ENCODE measurements at places on chromosomes 1 and 21.

GRCh38 chr1:72777918-72778317 is 495.6 kb upstream of the NEGR1 start:
- no peak for DNase-seq

DNA sequence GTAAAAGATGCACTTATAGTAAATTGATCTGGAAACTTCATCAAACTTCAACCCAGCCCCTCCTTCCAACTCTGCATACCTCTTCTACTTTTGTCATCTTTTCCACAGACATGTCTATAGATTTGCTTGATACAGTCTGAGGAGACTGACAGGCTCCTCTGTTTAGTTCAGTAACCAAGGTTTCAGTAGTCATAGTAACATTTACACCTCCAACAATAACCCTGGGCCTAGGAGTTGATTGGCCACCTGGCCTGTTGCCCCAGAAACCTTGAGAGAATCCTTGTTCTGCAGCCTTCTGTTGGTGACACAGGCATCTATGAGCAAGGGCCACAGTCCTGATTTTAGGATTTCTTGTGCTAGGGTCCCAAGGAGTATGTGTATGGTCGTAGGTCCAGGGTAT is at the start of gene CFAP141:
Gene CFAP141, minus strand, starts transcription at position 138 of the 400 bp plus-strand sequence. Its CDS starts 26 bp downstream, at position 112.
- DNase-seq, result no peak

GRCh38 chr1:4108331-4108730 is 208.3 kb upstream of the C1orf174 start:
- DNase-seq, result no peak

- no peak for DNase-seq
Measured at GRCh38 chr1:62746086-62746808, 37.7 kb upstream of the ATG4C start.

DNA sequence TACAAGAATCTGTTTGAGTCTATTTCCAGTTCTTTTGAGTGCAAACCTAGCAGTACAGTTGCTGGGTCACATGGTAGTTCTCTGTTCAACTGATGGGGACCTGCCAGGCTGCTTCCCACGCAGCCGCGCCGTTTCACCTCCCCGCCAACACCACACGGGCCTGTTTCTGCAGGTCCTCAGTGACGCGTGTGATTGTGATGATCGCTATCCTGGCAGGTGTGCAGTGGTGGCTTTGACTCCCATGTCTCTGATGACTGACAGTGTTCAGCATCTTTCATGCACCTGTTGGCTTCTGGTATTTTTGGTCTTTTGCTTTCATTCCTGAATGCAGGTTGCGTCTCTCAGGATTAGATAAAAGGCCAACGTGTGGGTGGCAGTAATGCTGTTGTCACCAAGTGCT is 41.6 kb downstream of the FAAP20 start:
- no peak for DNase-seq

DNA sequence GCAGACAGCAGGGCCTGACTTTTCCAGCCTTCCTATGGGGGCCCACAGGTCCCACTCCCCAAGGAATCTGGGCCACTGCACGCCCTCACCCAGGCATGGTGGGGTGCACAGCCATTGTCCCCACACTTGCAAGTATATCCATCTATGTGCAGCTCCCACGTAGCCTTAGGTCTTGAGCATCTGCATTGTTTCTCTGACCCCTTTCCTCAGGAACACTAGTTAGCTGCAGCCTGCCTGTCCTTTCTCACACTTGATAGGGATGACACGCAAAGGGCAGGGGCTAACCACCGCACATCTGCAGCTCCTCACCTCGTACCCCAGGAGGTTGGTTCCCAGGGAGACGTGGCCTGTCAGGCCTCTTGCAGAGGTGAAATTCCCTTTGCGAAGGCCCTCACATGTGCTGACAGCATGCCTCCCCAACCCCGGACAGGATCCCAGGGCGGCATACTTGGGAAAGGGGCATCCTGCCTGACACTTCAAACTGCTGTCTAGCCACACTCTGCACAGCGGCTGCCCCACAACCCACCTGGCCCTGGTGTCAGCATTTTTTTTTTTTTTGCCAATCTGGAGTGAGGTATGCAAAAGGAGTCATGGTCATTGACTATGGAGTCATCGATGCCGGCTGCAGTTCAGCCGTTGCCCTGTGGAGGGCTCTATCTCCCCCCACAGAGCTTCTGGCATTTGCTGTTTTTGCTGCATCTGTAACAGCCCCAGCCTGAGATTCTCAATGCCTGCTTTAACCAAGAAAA is 5.0 kb downstream of the JMJD4 start:
- peak; percentile 20 for DNase-seq

GRCh38 chr1:111987502-111987901 is 2.0 kb downstream of the KCND3 start:
- no peak for DNase-seq

- DNase-seq, result peak; percentile 1
Measured at GRCh38 chr1:112172294-112172882, 182.9 kb upstream of the KCND3 start.

- DNase-seq, result peak; percentile 12
Measured at GRCh38 chr1:180156201-180156600, 1.5 kb downstream of the QSOX1 start.

DNA sequence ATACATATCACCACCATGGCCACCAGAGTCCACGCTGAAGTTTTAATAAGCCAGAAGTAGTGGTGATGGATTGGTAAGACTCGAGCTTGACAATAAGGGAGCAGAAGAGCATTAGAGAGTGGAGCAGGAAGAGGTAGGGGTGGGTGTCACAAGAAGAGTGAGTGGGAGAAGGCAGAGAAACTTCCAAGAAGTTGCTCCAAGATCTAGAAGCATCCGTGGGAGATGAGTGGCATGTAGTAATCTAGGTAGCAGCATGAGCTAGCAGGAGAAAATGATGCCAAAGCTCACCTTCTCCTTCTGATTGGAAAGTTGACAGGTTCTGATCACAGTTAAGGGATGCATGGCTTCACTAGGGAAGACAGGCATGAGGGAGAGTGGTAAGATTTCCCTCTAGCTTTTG is 49.2 kb downstream of the PLXNA2 start:
- no peak for DNase-seq

GRCh38 chr1:236350308-236350707 is 43.8 kb upstream of the EDARADD start:
- DNase-seq, result no peak

DNA sequence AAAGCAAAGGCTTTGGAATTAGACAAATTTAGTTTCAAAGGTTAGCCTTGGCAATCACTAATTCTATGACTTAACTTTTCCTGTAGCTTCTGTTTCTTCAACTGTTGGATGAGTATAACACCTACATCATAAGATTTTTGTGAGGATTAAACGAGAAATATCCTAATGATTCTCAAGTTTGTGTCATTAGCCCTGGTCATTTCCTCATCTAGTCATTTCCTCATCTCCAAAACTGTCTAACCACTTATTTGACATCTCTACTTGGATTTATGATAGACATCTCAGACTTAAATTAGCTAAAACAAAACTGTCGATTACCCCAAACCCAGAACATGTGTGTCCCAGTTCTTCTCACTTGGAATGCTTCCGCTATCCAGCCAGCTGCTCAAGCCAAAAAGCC is 80.2 kb upstream of the CHODL start:
- no peak for DNase-seq

- DNase-seq, result no peak
Measured at GRCh38 chr1:12371053-12371452, 141.2 kb downstream of the VPS13D start.

GRCh38 chr1:10338047-10338446 is 60.8 kb upstream of the PGD start:
- no peak for DNase-seq

DNA sequence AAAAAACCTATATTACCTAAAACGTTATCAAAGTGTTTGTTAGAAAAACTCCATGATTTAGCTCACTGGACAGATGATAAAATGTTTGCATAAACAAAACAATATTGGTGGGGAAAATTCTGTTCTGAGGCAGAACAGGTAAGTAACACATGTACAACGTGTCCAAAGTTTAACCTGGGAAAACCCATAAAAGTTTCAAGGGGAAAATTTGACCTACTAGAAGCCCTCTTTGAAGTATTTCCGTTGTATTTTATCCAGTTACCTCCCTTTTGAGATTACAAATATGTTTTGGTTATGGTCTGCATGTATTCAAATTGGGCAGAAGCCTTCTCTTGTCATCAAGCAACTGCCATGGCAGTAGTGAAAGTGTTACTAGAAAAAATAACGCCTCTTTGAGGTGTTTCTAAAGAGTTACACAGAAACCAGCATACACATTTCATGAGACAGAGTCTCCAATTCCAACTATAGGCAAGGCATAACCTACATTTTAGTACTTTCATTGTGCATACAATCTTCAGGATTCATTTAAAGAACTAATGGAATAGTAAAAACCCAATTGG is 58.0 kb upstream of the PDC start:
- no peak for DNase-seq

GRCh38 chr1:232481091-232481490 is 148.8 kb downstream of the SIPA1L2 start:
- no peak for DNase-seq

- DNase-seq, result no peak
Measured at GRCh38 chr1:182742780-182743179, 46.8 kb upstream of the NPL start.

DNA sequence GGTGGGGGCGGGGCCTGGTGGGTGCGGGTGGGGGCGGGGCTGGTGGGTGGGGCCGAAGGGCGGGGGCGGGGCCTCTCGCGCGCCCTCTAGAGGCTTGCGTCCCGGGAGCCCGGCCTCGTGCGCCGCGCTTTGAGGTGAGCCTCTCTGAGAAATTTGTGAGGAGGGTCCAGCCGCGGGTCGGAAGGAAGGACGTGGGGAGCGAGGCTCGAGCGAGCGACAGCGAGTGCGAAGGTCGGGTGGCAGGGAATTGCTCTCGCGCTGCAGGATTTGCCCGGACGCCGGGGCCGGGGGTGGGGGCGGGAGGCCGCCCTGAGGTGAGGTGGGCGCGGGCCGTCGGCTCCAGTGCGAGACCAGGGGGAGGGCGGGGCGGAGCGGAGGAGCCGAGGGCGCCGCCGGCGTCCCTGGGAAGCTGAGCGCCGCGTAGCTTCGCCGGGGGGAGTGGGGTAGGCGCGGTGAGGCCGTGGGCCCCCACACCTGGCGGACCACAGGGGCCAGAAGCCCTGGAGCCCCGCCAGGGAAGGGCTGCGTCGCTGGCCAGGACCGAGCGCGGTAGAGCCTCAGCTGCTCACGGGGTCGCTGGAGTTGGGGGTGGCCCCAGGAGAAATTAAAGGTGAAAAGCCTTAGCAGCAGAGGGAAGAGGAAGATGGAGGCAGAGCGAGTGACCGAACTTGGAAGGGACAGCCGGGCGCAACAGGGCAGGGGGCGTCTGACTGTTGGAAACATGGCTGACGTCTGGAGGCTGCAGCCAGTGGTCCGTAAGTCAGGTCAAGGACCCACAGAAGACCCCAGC is 754 bp upstream of the LSS start:
- DNase-seq, result peak; percentile 78

DNA sequence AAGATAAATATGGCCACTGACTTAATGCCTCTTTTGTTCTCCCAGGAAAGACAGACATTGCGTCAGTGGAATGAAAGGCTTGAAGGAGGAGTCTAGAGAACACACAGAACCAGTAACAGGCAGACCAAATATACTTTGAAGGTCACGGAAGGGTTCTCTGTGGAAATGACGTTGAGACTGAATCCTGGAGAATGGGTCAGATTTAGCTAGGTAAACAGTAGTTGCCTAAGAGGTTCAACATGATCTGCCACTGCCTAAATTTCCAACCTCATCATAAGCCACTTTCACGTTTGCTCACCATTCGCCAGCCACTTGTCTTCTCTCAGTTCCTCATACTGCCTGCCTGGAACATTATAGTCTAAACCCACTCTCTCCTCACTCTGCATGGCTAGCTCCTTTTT is 20.5 kb downstream of the PLA2G4A start:
- no peak for DNase-seq

GRCh38 chr1:7406641-7407543 is 364.2 kb upstream of the VAMP3 start:
- no peak for DNase-seq

DNA sequence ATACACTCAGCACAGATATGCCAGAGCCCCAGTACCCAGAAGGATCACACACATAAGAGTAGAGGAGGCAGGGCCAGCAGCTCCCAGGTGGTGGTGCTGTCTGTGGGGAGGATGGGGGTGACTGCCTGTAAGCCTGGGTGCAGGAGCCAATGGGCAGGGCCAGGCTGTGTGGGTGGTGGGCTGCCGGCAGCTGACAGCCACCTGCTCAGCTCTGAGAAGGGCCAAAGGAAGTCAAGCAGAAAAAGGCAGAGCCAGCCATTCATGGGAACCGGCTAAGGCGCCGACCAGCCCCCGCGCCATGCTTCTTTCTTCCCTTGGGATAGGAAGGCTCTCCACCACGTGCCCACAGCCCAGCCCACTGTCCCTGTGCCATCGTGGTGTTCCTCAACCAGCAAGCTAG is 14.1 kb downstream of the PIK3C2B start:
- no peak for DNase-seq

GRCh38 chr1:232699814-232700213 is 69.9 kb upstream of the SIPA1L2 start:
- no peak for DNase-seq

GRCh38 chr1:214472364-214472763 is 79.0 kb downstream of the PTPN14 start:
- DNase-seq, result no peak

DNA sequence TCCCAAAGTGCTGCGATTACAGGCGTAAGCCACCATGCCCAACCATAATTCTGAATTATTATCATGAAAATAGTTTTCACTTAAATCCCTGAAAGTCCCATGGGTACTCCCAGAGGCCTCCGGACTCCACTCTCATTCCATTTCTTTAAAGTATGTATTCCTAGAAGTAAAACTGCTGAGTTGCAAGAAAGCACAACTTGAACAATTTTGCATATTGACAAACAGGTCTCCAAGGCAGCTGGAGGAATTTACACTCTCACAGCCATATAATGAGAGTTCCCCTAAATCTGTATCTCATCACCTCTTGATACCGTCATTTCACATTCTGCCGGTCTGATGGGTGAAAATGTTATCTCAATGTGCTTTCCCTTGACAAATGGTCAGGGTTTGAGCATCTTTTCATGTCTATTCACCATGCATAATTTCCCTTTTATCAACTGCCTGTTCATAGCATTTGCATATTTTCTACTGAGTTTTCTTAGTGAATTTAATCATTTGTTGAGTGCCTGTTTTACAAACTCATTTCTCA is 129.4 kb downstream of the SMYD3 start:
- DNase-seq, result no peak

DNA sequence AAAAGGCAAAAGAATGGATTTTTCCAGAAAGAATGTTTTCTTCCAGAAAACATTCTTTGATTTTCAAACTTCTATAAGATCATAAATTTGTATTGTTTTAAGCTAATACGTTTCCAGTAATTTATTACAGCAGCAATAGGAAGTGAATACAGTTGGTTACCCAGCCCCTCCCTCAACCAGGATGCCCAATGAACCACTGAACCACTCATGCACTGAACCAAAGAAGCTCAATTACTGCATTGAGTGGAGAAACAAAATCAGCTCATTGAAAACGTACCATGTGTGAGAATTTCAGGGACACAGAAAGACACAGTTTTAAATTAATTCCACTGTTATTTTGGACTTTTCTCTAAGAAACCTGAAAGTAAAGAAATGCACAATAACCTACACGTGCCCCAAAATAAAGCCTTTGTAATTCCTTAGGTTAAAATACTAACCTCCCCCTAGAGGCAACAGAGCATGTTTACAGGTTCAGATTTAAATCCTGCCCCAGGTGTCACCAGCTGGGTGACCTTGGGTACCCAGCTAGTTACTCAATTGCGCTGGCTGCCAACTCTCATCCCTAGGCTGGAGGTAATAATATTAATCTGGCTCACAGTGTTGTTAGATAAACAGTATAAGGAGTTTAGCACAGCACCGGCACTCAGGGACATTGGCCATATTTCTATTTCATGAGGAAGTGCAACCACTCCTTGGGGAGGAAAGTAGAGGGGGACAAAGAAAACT is 111.7 kb downstream of the NMNAT2 start:
- peak; percentile 4 for DNase-seq
